Activated T-cell treated with anti-CD3 and anti-CD28 coated beads for 1 hour (primary cell): ENCODE measurements at places on chromosomes 3 and 15.

GRCh38 chr15:51085764-51086163, 8.9 kb downstream of the TNFAIP8L3 start:
- no peak for DNase-seq

DNA sequence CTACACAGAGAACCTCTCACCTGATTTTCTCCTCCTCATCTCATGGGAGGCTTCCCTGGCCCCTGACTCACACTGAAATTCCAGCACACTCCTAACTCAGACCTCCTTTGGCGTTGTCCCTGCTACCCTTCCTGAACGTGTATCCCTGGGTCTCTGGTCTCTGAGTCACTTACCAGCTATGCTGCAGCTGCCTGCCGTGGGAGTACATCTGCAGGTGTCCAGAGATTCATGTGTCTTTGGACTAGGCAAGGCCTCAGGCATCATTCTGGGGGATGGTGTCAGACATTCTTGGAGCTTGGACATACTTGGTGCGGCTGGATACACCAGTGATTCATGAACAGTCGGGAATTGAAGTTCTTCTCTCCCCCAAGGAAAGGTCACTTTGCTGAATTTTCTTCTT, 148.8 kb upstream of the TRIM42 start:
- DNase-seq, result no peak

GRCh38 chr3:12979151-12979946, 93.9 kb downstream of the IQSEC1 start:
- DNase-seq, result no peak

DNA sequence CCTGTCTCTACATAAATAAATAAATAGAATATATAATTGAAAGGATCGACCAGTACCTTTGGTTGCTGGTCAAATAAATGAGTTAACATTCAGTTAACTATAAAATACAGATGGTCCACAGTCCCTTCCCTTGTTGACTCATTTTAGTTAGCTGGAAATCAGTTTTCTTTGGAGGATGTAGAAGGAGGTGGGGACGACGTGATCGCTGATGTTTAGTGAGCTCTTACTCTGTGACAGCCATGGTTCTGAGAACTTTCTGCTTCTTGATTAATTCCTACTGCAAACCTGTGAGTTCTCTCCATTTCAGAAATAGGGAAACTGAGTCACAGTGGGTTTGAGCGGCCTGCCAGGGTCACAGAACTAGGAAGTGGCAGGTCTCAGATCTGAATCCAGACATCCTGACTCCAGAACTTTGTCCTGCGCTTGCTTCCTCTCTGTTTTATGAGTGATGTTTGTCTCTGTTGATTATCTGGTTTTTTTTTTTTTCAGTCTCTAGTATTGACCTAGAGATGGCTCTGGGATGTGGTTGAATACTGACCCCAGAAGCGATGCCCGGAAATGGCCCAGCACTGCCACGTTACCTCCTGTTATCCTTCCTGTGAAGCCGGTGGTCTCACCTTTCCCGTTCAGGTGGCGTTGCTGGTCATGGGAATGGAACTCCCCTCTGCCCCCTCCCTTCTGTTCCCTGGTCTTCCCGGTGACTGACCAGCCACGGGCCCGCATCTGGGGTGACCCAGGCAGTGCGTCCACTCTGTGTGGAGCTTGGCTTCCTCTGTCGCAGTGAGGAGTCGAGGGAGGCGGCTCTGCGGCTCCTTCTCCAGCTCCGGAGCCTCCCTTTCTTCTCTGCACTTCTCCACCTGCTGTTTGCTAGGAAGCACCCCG, 18.2 kb downstream of the SYNM start:
- DNase-seq, result no peak

DNA sequence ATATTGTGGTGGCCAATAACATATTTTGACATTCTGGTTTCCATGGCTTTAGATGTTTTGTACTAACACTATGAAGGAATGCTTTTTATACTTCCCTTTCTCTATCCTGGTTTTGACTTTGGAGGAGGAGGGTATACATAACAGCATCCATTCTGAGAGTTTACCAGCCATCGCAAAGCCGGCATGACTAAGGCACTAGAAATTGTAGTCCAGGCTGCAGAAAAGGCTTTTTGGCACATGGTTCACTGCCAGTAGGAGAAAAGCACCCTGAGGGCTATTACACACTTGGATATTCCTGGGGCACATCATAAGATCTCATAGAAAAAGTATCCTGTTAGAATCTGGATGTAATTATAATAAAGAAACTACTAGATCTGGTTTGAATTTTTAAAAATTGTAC, 101.8 kb downstream of the STT3B start:
- no peak for DNase-seq

- DNase-seq, result peak; percentile 59
These were observed 1.3 kb downstream of the DNAH1 start for GRCh38 chr3:52317208-52318000.

- peak; percentile 31 for DNase-seq
These were observed 9.8 kb downstream of the SCG5 start for GRCh38 chr15:32651229-32651837.

GRCh38 chr3:36928220-36928619, 16.6 kb downstream of the TRANK1 start:
- no peak for DNase-seq

- no peak for DNase-seq
These were observed 7.3 kb downstream of the TPM1 start for GRCh38 chr15:63049783-63050371.

- no peak for DNase-seq
These were observed 64.0 kb downstream of the PDE8A start for GRCh38 chr15:85045615-85046014.

- no peak for DNase-seq
These were observed 117.1 kb upstream of the SMAD3 start for GRCh38 chr15:66948294-66948693.
